ENCODE measurements at places on chromosomes 4 and X.
A peak's percentile ranks its signal among the peaks of the same experiment; 100 is the strongest.

DNA sequence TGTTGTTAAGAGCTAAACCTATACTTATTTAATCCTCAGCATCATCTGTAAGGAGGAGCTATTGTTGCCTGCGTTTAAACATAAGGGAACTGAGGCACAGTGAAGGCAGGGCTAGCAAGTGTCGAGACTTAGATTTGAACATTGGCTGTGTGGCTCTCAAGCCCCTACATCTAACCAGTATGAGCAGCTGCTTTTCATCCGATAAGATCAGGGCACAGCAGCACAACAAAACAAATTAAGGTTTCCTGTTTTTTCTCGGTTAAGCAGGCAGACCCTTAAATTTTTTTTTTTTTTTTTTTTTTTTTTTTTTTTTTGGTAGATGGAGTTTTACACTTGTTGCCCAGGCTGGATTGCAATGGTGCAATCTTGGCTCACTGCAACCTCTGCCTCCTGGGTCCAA, 35.6 kb downstream of the RAB40A start:
- no peak for DNase-seq

DNA sequence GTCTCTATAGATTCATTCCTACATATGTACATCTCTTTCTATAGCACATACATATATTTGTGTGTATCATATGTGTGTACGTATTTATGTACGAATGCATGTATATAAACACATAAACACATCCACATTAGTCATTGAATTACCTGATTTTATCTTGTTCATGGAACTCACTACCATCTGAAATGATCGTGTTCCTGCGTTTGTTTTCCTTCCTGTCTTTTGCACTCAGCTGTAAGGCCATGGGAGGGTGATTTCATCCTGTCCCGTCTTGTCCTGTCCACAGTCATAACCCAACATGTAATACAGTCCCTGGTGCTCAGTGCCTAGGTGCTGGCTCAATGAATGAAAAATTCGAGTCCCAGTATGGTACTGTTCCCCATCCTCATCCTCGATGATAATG, 191.8 kb upstream of the PSAPL1 start:
- DNase-seq = no peak

- DNase-seq = no peak
Observed at GRCh38 chr4:127959794-127960193, 5.2 kb downstream of the MFSD8 start.

GRCh38 chr4:164512124-164512523, 241.8 kb upstream of the SMIM31 start:
- no peak for DNase-seq

DNA sequence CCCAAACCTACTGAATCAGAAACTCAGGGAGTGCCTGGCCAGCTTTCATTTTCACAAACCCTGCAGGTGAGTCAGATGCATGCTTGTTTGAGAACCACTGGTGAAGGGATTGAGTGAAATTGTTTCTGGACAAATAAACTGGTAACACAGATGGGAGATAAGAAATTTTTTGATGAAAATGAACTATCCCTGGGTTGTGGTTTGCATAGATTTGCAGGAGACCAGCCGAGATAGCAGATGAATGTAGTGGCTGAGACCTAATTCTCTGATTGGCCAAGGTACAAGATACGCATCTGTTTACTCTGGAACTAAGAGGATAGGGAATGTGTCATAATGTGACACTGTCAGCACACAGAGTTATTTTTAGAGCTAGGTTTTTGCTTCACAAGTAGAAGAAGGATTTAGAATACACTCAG, 117.8 kb upstream of the NOCT start:
- DNase-seq = peak; percentile 15

GRCh38 chr4:145480257-145480656, 1.4 kb upstream of the SMAD1 start:
- no peak for DNase-seq

DNA sequence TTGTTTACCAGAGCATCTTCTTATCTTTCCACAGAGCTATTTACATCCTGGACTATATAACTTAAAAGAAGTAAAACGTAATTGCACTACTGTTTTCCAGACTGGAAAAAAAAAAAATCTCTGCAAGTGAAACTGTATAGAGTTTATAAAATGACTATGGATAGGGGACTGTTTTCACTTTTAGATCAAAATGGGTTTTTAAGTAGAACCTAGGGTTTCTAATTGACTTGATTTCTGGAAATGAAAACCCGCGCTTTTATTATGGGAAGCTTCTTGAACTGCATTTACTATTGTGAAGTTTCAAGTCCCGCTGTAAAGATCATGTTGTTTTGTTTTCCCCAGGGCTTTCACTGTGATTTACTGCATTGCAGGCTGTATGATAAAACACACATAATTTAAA, 162.7 kb downstream of the STIM2 start:
- DNase-seq = no peak

DNA sequence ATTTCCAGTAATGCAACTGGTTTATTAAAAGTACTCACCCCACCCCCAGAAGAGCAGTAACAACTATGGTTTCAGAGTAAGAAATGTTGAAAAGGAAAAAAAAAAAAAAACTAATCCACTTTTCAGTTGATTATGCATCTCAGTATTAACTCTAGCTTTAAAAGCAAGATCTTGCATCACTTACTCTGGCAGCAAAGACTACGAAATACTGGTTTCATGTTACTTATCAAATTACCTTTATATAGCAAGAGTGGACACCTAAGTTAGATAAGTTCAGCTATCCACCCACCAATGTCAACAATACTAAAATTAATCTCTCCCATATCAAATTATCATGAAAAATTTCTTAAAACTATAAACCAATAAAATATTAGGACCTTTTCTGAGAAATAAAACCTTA, 105.0 kb downstream of the ABCB7 start:
- no peak for DNase-seq

- no peak for DNase-seq
Observed at GRCh38 chrX:111348429-111348828, 63.6 kb downstream of the DCX start.

- DNase-seq = peak; percentile 87
Observed at GRCh38 chr4:7960790-7961655, 21.4 kb upstream of the AFAP1 start.

GRCh38 chr4:8675906-8676305, 83.3 kb downstream of the CPZ start:
- no peak for DNase-seq

DNA sequence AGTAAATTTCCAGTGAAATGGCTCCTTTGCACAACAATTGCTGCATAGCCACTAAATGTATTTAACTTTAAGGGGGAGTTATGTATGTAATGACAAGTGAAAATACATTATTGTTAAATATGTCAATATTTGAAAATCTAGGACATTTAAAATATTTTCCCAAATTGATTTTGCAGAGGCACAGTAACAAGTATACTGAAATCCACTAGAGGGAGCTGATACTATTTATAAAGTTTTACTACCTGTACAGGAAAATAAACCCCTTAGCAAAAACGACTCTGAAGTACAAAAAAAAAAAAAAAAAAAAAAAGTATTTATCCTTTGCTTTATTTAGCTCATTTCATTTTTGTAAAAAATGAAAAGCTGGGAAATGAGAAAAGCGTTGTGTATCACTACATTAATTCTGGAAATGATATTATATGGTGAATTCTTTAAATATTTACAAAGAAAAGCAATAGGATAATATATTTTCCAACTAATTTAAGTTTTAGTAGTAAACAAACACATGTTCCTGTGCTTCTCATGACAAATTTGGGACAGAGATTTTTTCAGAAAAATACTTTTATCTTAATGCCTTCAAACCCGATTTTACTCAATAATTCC, 727.7 kb downstream of the DMD start:
- no peak for DNase-seq

DNA sequence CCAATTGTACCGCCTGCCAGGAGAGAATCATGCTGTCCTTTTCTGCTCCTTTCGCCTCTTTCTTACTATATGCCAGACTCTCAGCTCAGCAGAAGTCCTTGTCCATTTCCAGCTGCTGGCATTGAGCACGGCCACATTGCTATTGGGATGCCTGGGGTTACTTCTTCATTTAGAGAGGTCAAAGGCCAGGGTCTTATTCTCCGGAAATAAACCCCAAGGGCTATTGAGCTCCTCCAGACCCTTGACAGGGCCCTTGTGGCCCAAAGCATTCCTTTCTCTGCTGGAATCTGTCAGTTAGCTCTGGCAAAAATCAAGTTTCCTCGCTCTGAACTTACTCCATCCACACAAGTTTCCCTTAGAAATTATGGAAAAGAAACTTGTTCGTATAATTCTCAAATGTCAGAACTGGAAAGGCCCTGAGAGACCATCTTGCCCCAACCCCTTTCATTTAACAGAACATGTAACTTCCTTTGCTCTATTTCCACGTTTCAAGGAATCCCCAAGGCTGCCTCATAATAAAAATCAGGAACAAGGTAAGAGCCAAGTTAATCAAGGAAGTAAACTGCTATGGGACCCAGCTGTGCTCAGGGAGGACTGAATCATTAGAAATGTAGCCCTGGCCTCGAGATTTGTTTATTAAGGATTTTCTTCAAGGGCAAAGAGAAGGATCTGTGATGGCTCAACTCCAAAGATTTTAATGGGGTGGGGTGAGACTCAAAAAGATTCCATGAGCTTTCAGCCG, 11.8 kb downstream of the AKAP4 start:
- no peak for DNase-seq

GRCh38 chr4:178633263-178633662, 1191.0 kb upstream of the AGA start:
- no peak for DNase-seq

DNA sequence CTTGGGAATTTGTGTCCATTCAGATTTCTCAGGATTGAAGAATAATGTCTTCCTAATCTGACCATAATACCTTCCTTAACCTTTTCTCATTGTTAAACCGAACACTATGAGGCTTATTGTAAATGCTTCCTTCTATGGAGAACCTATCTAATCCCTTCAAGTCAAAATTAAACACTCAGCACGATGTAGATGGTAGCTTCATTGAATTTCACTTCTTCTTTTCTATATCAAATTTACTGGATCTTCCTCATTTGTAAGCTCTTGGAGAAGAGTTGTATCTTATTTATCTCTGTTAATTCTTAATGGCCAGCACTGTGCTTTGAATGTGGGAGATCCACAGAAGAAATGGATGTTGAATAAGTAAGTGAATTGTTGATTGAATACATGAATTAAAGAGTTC, 109.0 kb upstream of the RAPGEF2 start:
- DNase-seq = no peak

DNA sequence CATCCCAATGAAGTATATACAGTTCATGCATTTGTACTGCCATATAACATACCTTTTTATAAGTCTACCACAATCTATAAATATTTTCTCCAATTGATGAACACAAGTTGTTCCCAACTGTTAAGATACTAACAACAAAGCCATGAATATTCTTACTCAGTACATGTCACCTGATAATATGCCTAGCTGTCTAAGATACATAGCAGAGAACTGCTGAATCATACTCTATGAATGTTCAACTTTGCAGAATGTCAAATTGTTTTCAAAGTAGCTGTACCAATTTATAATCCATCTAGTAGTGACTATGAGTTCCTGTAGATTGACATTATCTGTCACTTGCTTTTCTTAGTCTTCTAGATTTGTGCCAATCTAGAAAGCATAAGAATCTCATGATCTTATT, 84.9 kb downstream of the RAB28 start:
- no peak for DNase-seq

GRCh38 chr4:2806390-2807355, 13.8 kb downstream of the SH3BP2 start:
- no peak for DNase-seq

- no peak for DNase-seq
Observed at GRCh38 chr4:162878096-162878495, 288.6 kb downstream of the NAF1 start.

- no peak for DNase-seq
Observed at GRCh38 chr4:26937139-26937538, 76.5 kb downstream of the STIM2 start.

- DNase-seq = no peak
Observed at GRCh38 chr4:121155893-121156292, 8.2 kb downstream of the TNIP3 start.

- no peak for DNase-seq
Observed at GRCh38 chr4:15420642-15421041, 7.2 kb upstream of the C1QTNF7 start.

DNA sequence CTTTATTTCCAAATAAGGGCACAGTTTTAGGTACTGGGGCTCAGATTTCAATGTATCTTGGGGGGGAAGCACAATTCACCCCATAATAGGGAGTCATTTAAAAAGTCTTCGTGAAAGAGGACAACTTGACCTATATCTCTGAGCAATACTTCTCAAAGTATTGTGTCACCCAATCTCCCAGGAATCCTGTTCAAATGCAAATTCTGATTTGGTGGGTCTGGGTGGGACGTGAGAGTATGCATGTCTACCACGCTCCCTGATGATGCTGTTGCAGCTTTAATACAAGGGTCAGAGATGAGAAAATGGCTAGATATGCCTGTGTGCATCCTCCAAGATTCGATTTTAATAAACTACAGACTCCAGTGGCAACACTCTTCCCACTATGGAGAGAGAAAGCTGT, 514.8 kb downstream of the BCOR start:
- DNase-seq = no peak

DNA sequence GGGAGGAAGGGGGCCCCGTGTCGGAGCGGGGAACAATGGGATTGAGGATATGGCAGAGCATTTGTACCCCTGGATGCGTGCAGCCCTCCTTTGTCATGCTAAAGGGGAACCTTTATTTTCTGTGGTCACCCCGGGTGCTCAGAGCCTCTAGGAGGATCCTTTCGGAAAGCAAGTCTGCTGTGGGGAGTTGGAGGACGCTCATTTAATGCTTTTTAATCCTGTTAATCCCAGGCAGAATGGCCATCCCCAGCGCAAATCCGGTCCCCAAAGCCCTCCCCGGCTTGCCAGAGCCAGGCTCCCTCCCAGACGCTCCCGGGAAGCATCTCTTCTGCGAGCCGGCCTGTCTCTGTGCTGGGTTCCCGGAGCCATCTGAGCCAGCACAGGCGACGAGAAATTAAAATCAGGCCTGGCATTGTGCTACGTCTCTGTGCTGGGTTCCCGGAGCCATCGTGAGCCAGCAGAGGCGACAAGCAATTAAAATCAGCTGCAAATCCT, 113.2 kb upstream of the PPP2R3B start:
- DNase-seq = no peak

DNA sequence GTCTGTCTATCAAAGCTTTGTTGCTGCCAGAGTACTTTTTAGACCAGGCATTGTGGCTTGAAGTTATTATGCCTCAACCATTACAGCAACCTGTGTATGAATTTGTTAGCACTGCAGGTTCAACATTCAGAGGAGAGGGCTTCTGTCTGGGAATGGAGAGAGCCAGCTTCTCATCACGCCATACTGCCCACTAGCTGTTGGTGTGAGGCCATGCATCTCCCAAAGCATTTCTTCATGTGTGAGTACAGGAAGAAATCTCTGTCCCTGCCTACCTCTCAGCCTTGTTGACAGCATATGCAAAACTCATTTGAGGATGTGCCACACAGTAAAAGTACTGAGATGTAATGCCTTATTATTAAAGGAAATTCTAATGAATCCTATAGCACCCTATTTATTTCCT, 76.9 kb upstream of the PPARGC1A start:
- no peak for DNase-seq

- no peak for DNase-seq
Observed at GRCh38 chr4:56641494-56642051, 39.5 kb downstream of the HOPX start.
